ENCODE measurements at places on chromosomes 2 and 18.

- no peak for DNase-seq
Measured at GRCh38 chr2:168469281-168469988, 13.4 kb downstream of the CERS6 start.

GRCh38 chr2:96345438-96345837 is 9.9 kb downstream of the NCAPH start:
- peak; percentile 56 for DNase-seq

DNA sequence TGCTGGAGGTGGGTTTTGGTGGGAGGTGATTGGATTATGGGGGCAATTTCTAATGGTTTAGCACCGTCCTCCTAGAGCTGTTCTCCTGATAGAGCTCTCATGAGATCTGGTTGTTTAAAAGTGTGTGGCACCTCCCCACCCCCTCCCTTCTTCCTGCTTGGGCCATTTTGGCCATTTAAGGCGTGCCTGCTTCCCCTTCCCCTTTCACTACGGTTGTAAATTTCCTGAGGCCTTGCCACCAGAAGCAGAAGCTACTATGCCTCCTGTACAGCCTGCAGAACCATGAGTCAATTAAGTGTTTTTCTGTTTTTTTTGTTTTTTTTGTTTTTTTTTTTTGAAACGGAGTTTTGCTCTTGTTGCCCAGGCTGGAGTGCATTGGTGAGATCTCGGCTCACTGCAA is 335.7 kb upstream of the HS6ST1 start:
- no peak for DNase-seq

DNA sequence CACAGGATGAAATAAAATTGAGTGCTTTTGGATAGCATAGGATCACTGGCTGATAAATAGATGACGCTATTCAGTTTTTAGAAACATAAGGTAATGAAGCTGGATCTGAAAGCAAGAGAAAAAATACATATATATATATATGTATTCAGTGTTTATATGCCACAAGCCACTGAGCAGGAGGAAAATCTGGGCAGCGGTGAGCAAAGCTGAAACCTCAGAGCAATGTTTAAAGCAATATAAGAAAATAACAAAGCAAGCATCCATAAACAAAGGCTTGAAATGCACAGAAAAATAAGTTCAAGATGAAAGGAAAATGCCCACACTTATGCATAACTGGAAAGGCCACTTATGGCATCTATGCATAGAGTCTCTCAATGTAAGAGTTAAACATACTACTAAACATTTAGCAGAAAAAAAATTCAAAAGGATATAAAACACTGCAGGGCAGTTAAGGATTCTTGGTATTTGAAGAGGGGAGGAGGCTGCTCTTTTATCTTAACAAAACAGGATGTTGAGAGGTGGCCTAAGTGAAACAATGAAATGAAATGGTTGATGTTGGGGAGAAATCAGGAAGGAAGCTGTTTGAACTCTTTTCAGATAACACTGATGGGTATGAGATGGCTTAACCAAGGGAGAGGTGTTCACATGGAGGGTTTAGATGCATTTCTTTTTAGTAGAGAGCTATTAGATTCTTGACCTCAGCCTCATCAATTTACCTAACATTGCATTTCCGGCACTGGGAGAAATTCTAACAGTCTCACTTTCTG is 129.1 kb downstream of the ARHGAP15 start:
- DNase-seq: no peak

DNA sequence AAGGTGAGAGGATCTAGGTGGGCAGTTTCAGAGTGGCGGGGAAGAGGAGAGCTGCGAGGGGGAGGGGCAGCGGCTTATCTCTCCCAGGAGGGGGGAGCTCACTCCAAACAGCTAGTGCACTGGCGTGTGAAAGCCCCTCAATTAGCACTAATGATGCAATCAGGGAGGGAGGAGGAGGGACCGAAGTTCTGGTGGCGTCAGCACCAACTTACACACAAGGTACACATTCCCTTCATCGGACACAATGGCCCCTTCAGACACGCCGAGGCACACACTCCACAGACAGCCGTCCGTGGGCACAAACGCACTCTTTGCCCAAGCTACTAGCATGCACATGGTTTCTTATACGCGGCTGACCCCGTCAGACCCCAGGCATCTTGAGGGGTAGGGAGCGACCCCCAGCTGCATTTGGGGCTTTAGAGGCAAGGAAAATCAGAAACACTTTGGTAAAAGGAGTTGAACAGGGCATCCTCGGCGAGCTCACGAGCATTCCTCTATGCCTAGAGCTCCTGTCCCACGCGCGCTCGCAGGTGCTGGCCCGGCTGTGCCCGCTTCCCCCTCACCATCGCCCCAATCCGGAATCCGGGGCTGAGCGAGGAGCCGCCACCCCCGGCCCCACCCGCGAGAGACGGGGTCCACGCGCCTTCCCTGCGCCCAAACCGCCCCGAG is 868 bp upstream of the PKDCC start:
- DNase-seq: peak; percentile 79

GRCh38 chr2:46002507-46002883 is 294.7 kb upstream of the EPAS1 start:
- DNase-seq: no peak

Measured in D341Med (cell line).